NB4 (cell line): ENCODE measurements at places on chromosomes 5 and 9.

- peak; percentile 16 for DNase-seq
These were observed 27.5 kb downstream of the ZNF474 start for GRCh38 chr5:122156724-122157325.

GRCh38 chr5:73380041-73380440 lies 68.5 kb downstream of the FOXD1 start:
- no peak for DNase-seq

DNA sequence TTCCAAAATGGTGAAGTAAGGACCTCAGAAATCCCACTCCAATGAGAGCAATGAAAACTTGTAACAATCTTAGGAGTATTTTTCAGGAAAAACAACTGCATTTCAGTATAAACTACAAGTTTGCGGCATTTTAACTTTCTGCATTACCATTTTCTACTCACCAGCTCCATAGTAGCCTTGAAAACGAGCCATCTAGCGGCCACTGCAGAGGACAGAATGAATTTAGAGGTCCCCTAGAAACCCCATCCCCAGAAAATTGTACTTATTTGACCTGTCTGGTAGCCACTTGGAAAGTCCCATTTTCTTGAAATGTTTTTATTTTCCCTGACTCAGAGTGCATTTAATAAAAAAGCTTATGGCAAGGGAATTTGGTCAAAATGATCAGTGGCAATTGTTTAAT lies 205.4 kb upstream of the ITGA1 start:
- no peak for DNase-seq

GRCh38 chr9:90301277-90301653 lies 341.4 kb downstream of the DIRAS2 start:
- DNase-seq: peak; percentile 42

DNA sequence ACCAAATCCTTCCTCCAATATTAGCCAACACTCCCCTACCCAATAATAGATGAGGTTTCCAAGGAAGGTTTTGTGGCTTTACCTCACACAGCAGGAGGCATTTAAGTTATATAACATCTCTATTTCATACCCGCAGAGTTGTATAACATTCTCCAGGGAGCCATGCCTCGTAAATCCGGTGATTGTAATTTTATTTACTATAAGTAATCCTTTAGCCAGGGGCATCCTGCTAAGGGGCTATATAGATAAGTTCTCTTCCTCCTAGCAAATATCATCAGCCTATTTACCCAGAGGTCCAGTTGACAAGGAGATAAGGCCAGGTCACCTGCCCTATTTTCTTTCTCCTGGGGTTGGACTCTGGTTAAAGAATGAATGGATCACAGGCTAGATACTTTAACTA lies 2051.0 kb downstream of the EFNA5 start:
- DNase-seq: no peak

DNA sequence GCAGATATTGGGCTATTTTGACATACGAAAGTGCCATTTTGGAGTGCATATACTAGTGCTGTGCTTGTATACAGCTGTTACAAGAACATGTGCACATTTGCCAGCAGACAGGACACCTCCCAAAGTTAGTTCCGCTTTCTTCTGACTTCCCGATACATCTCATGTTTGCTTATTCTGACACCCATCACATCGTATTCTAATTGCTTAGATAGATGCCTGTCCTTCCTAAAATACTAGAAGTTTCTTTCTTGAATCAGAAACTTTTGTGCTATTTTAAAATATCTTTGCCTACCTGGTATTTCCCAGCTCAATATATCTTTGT lies 177.8 kb downstream of the TTLL11 start:
- no peak for DNase-seq

GRCh38 chr5:107464416-107464815 lies 206.3 kb downstream of the EFNA5 start:
- DNase-seq: no peak

DNA sequence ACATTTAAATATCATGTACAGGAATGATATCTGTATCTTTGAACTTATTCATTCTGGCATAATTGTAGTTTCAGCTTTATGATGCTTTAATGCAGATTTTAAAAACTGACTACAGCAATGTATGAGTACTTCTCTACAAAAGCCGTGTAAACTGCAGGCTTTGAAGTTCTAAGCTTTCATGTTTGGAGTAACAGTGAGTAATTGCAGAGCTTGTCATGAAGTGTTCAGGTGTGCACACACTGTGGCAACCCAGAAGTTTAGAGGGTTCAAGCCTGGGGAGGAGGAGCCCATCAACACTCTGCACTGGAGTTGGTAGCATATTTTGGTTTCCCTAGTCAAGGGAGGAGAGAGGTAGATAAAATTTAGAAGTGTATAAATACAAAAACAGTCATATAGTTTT lies 130.9 kb downstream of the CD180 start:
- DNase-seq: no peak

DNA sequence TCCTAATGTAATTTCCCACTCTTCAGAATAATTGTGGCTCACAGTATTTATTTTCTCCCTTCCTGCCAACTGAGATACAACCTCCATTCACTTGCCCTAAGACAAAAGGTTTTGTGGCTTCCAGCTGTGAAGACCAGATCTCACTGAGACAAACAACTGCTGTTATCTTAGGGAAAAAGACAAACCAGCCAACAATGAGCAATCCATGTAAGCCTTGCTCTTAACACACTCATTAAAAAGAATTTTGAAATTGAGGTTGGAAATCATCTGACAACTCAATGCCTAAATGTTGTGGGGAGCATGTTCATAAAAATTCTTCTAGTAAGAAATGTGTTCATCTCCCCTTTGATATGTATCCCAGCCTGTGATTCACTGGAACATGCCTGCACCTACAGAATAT lies 132.9 kb downstream of the ADAMTSL1 start:
- DNase-seq: no peak

- DNase-seq: no peak
These were observed 19.7 kb downstream of the GPR107 start for GRCh38 chr9:130073373-130073772.

- DNase-seq: peak; percentile 48
These were observed 118.4 kb downstream of the ARHGAP26 start for GRCh38 chr5:142888469-142889085.

- DNase-seq: no peak
These were observed 532.5 kb upstream of the DAP start for GRCh38 chr5:11293523-11293922.

- no peak for DNase-seq
These were observed 2.3 kb upstream of the TSSK1B start for GRCh38 chr5:113437111-113437510.

- no peak for DNase-seq
These were observed 177.8 kb downstream of the NFIB start for GRCh38 chr9:14136047-14136635.

GRCh38 chr9:23812673-23813072 lies 13.4 kb downstream of the ELAVL2 start:
- DNase-seq: no peak

GRCh38 chr5:140345919-140346347 lies 470 bp downstream of the HBEGF start:
- peak; percentile 80 for DNase-seq

GRCh38 chr9:135032868-135033460 lies 54.5 kb upstream of the OLFM1 start:
- DNase-seq: no peak

GRCh38 chr9:86177995-86178394 lies 78.6 kb upstream of the GOLM1 start:
- DNase-seq: no peak

- DNase-seq: no peak
These were observed 31.0 kb upstream of the TGFBI start for GRCh38 chr5:135997673-135998335.

- DNase-seq: no peak
These were observed 198.1 kb downstream of the ENC1 start for GRCh38 chr5:74442466-74442865.

- no peak for DNase-seq
These were observed 10.0 kb downstream of the PALM2AKAP2 start for GRCh38 chr9:109789971-109790370.

DNA sequence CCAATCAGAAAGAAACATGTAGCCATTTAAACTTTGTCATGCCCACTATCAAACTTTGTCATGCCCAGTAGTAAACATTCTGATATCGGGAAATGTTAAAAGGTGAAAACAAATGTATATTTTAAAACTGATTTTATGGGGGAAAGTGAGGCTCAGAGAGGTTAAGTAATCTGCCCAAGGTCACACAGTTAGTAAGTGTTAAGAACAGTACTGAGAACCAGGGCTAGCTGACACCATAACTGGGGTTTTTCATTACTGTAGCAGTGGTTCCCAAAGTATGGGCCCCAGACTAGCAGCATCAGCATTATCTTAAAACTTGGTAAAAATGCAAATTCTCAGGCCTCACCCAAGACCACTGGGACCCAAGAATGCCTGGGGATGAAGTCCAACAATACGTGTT lies 9.9 kb upstream of the FRRS1L start:
- DNase-seq: no peak

DNA sequence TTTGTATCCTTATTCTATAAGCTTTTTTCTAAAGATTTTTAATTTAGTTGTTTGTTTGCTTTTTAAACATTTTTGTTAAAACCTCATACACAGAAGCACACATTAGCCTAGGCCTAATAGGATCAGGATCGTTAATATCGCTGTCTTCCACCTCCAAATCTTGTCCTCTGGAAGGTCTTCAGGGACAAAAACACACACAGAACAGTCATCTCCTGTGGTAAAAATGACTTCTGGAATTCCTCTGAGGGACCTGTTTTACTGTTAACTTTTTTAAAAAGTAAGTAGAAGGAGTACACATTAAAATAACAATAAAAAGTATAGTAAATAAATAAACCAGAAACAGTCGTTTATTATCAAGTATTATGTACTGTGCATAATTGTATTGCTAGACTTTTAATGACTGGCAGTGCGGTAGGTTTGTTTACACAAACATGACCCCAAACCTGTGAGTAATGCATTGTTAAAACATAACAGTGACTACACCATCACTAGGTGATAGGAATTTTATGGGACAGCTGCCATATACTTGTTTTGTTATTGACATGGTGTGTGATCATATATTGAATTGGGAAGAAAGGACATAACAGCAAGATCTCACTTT lies 109.6 kb downstream of the ZCCHC7 start:
- DNase-seq: no peak

DNA sequence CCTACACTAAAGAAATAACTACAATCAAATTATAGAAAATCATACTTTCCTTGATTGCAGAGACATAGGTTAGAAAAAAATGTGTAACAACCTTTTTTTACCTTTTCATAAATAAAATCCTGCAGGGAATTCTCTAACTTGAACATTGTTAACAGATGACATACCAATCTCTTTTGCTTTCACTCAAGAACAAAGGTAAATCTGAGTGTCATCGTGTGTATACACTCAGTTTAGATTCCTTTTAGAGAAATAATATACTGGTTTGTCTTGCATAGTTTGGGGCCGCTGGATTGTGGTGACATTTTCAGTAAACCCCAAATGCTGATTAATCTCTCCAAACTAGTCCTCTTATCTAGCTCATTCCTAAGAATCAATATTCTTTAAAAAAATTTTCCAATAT lies 20.8 kb upstream of the MTAP start:
- no peak for DNase-seq

GRCh38 chr5:157343842-157344790 lies 78.2 kb downstream of the CYFIP2 start:
- DNase-seq: no peak

DNA sequence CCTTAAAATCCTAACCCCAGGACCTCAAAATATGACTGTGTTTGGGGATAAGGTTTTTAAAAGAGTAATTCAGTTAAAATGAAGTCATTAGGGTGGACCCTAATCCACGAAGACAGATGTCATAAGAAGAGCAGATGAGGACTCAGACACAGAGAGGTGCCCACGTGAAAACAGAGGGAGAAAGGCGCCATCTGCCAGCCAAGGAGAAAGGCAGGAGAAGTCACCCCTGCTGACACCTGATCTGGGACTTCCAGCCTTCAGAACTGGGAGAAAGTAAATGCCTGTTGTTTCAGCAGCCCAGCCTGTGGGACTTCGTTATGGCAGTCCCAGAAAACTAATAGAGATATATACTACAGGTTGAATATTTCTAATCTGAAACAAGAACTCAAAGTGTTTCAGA lies 67.4 kb downstream of the ROR2 start:
- DNase-seq: no peak

DNA sequence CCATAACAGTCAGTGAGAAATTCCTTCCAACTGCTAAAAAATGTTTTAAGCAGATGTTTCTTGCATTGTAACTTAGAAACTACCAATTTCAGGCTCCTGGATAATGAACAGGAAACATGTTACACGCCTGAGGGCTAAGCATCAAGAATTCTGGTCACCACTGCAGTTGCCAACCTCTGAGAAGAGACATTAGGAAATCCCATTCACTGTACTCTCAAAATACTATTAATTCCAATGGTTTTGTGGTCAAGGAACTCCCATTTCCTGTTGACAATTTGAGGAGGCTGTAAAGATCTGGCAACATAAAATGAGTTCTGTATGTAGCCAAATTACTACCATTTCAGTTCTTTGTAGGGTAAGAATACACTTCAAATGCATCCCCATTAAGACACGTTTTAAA lies 456.0 kb upstream of the MEF2C start:
- no peak for DNase-seq

GRCh38 chr9:104448036-104448435 lies 56.0 kb upstream of the OR13F1 start:
- DNase-seq: no peak

DNA sequence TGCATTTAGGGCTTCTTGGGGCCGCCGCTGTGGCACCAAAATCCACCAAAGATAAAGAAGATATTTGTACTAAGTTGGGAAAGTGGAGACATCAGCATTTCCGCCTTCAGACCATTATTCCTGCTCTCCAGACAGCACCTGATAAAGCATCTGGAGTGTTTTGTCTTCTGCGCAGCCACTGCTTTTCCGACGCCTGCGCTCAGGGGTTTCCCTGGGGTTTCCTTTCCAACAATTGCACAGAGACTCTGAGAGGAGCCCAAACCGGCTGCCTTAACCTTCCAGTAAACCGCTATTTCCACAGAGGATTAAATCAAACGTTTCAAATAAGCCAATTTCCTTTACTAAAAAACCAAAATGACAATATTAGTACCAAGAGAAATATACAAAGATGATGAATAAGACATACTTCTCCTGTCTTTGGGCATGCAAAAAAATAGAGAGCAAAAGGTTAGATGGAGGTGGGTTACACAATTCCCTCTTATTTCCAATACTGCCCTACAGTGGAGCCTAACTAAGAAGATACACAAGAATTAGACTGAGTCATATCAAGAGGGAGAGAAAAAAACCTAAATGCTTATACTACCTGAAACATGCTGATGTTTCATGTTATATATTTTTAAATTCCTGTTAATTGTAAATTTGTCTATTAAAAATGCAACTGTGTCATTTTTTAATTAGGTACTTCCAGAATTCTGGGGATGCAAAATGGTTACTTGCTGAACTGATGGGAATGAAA lies 98.4 kb downstream of the MAPKAP1 start:
- DNase-seq: no peak

DNA sequence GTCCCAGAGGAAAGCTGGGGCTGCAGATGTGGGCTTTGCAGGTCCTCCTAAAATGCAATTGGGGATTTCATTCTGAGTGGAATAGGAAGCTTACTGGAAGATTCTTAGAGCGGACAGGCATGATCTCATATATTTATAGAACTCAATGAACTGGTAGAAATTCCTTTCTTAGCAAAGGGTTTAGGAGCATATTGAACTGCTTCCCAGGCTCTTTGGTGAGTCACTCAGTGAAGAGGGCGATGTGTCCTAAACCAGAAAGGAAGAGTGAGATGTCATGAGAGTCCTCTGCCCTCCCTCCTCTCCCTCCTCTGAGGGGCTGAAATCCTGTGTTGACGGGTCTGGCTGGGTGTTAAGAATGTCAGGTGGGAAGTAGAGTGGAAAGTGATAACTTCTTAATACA lies 26.3 kb upstream of the SEMA6A start:
- DNase-seq: no peak
